ENCODE measurements at places on chromosomes 6 and 20.

DNA sequence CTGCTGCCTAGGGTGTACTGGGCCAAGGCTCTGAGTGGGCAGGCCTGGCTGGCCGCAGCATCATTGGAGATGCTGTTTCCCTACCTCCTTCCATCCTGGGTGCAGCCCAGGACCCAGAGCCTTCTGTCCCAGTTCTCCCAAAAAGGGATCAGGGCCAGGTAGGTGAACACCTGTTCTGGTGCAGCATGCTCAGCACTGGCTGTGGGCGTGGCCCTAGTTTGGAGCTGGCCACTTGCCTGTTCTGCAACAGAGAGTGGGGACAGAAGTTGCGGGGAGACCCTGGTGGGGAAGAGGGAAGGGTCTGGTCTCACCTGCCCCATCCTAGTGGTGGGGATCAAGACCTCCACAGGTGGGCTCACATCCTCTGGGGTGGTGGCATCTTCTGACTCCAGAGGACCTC is 1.4 kb upstream of the ARMC12 start:
- no peak for DNase-seq

GRCh38 chr6:85458782-85459181 is 8.9 kb downstream of the NT5E start:
- no peak for DNase-seq

- DNase-seq = no peak
Observed at GRCh38 chr20:18416486-18416885, 50.3 kb downstream of the DZANK1 start.

DNA sequence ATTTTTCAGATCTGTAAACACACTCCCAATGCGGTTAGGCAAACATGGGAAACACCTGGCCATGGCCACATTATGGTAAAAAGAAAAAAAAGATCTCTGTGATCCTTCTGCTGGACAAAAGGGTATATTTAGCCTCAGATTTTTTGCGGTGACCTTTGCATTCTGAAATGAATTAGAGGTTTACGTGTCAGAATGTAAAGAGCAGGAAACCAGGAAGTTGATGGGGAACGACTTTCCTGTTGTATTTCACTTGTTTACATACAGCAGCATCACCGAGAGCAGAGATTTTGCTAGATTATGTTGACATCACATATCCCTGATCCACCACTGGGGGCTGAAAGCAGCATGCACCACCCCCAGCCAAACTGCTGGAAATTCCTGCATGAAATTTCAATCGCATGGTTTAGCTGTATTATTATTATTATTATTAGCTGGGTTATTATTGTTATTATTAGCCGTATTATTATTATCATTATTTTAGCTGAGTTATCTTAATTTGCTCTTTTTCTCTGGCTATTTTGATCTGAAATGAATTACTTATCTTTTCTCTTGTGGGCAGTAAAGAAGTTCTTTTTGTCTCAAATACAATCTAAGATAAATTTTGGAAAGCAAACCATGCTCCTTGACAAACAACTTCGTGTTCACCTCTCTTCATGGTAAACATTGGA is 189.4 kb downstream of the ZFP64 start:
- no peak for DNase-seq

- DNase-seq = no peak
Observed at GRCh38 chr6:103872233-103872632, 987.5 kb downstream of the HACE1 start.

All from stimulated activated CD4-positive, alpha-beta T cell treated with anti-CD3 and anti-CD28 coated beads, Interleukin-4, amount 100 ng/mL, for 1 hour (primary cell).